Osteoblast (primary cell): ENCODE measurements at places on chromosomes 1 and 21.

- no peak for DNase-seq
Observed at GRCh38 chr1:17631410-17631809, 91.9 kb downstream of the ARHGEF10L start.

GRCh38 chr1:189693140-189693539 lies 784.5 kb downstream of the BRINP3 start:
- peak; percentile 25 for DNase-seq

GRCh38 chr1:7669559-7670311 lies 101.4 kb upstream of the VAMP3 start:
- peak; percentile 96 for DNase-seq

GRCh38 chr1:170250531-170251276 lies 104.9 kb downstream of the NTMT2 start:
- no peak for DNase-seq

DNA sequence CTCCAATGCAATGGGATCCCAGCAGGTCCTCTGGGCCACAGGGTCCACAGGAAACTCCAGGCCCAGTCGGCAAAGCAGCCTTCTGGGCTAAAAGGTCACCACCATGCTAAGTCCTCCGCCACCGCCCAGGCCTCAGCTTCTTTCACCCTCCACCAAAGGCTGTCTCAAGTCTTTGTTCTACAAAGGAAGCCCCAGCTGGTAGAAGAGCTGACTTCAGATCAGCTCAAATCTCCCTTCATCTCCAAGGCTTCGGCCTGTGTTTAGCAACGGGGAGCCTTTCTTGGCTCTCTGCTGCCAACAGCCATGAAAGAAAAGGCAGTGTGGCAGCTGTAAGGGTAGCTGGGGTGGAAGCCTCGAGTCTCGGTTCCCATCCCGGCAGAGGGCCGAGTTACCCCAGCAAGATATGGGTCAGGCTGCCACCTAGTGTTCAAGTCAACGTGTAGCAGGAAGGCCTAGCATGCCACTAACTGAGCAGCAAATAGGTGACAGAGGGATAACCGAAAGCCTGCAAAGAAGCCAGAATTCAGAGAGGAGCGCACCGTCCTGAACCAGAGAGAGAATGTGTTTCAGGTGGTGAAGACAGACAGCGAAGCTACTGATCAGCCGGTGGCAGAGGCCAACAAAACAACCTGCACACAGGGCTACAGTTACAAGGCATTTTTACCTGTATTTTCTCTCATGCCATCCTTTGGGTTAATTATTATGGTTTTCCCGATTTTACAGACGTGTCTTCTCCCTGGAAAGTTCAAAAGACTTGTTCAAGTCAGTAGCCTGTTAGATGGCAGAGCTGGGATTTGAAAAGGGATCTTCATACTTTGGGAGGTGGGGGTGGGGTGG lies 26.8 kb upstream of the CRNN start:
- peak; percentile 86 for DNase-seq

DNA sequence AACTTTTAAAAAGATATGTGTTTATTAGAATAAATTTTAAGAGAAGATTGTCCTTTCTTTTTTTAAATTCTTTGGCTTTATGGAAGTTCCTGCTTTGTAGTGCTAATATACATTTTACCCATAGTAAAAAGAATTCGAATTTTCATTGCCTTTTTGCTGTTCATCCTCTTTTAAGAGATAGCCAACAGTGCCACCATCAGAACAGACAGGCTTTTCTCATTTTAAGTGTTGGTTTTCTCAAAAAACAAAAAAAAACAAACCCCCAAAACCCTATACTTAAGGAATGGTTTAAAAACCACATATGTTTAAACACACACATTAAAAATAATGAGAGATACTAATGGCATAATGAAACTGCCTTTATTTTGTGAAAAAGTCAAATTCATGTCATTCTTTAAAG lies 118.8 kb downstream of the NEK7 start:
- no peak for DNase-seq

DNA sequence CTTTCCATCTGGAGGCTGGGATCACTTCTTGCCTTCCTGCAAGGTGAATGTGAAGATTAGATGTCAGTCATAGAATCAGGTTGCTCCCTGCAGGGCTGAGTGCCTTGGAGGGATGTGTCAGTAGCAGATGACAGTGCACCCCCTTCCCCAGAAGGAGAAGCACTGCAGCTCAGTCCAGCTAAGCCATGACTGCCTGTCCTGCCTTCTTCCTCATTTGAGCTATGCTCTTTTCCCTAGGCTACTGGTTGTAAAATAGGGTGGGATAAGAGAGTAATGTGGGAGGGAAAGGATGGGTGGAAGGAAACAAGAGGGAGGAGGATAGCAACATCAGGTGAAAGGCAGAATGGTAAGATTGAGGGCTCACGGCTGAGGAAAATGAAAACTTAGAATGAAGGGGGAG lies 11.1 kb upstream of the FABP3 start:
- DNase-seq = no peak

DNA sequence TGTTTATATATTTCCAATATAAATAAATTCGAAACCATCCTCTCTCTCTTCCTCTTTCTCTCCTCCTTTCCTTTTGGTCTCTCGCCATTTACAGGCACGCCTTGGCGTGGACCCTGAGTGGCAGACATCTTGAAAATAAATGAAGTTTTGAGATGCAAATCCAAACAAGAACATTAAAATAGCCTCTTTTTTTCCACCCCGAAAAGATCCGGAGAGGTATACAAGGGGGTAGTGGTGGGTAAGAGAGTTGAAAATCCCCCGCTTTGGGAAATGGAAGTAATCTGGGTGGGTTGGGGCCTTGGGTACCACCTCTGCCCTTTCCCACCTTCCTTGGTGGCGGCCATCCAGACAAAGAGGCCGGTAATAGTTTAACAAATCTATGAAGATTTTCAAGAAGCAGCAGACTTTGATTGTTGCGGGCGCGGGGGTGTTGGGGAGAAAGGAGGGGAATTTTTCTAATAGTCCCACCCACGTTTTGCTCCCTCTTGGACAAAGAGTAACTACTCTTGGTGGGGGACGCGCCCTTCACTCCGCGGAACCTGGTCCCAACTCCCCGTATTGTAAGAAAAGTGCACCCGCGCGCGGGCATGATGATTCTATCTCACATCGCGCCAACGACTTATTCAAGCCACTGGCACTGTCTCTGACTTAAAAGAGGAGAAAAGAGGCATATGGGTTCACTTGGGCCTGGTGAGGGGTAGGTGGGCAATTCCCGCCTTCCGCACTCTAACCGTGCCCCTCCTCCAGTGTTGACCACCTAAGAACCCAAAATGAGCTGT lies 4.0 kb upstream of the FOXD3 start:
- DNase-seq = peak; percentile 74

- peak; percentile 46 for DNase-seq
Observed at GRCh38 chr1:231590453-231591198, 36.0 kb upstream of the DISC1 start.

DNA sequence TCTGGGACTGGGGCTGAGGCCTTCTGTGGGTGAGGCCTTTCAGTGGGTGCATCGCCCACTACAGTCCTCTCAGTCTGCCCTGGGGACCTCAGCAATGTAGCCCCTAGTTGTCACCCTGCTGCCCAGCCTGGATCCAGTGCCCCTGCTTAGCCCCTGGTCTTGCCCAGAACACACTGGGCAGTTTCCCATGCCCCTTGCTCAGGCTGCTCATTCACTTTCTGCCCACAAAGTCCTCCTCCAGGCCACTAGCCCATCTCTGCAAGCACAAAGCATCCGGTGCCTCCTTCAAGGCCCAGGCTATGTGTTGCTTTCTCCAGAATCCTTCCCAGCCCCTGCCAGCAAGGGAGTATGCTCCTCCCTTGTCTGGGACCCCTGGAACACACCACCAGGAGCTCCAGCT lies 5.4 kb upstream of the ADORA1 start:
- DNase-seq = peak; percentile 30

- no peak for DNase-seq
Observed at GRCh38 chr1:159122005-159122621, 45.5 kb upstream of the AIM2 start.

- DNase-seq = no peak
Observed at GRCh38 chr1:48876330-48876785, 99.7 kb upstream of the BEND5 start.

GRCh38 chr1:198530953-198531352 lies 9.5 kb downstream of the ATP6V1G3 start:
- no peak for DNase-seq

- DNase-seq = no peak
Observed at GRCh38 chr1:181726320-181727012, 243.1 kb downstream of the CACNA1E start.

GRCh38 chr1:225847610-225848009 lies 34.6 kb downstream of the TMEM63A start:
- DNase-seq = no peak

DNA sequence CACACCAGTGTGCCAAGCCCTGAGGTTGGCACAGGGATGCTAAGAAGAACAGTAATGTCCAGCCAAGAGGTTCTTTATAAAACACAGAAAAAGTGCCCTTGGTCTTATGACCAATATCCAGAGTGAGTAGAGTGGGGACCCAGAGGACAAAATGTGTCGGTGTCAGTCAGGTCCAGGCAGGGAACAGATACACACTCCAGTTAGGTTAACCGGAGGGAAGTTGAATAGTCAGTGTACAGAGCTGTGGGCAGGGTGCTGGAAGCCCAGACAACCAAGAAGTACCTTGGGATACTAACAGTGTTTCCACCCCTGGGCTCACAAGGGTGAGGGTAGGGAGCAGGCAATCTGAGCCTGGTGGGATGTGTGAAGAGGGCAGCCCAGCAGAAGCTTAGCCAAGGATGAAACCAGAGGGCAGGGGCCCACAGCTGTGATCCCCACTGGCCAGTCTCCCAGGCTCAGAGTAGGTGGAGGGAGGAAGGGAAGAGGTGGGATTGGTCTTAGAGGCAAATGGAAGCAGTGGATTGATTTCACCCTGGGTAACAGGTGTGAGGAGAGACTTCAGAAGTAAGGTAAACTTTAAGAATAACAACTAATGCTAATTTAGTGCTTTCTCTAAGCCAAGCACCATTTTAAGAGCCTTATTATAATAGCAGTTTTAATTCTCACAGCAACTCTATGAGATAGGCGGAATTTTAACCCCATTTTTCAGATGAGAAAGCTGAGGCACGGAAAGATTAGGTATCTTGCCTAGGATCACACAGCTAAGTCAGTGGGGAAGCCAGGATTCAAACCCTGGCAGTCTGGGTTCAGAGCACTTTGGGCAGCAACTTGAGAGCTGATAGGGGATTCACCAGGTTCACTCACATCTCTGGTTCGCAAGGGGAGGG lies 143.4 kb upstream of the HOOK1 start:
- no peak for DNase-seq

DNA sequence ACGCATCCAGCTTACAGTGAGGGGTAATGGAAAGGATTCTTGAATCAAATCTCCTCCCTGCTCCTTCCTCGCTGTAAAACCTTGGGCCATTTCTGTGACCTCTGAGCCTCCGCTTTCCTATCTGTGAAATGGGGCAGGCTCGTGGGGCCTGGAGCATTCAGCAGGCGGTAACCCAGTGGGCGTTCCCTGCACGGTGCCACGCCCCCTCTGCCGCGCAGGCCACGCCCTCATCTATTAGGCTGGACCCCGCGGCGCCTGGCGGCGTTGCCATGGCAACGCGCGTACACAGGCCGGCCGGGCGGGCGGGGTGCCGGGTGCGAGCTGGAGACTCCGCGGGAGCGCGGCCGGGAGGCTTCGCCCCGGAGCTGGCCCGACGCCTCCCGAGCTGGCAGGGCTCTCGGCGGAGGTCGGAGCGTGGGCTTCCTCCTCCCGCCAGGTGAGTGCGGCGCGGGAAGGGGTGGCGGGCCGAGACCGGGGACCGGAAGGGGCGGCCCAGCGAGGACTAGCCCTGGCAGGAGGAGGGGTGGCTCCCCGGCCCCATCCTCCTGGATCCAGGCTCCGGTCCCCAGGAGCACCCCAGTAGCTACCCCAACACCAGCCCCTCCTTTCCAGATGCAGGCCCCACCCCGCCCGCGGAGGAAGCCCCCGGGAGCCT lies at the start of gene FHAD1:
TSS of gene FHAD1 (plus strand) at position 264 of the 655 bp plus-strand sequence. CDS start 4,562 bp downstream, outside the sequence.
- peak; percentile 85 for DNase-seq

DNA sequence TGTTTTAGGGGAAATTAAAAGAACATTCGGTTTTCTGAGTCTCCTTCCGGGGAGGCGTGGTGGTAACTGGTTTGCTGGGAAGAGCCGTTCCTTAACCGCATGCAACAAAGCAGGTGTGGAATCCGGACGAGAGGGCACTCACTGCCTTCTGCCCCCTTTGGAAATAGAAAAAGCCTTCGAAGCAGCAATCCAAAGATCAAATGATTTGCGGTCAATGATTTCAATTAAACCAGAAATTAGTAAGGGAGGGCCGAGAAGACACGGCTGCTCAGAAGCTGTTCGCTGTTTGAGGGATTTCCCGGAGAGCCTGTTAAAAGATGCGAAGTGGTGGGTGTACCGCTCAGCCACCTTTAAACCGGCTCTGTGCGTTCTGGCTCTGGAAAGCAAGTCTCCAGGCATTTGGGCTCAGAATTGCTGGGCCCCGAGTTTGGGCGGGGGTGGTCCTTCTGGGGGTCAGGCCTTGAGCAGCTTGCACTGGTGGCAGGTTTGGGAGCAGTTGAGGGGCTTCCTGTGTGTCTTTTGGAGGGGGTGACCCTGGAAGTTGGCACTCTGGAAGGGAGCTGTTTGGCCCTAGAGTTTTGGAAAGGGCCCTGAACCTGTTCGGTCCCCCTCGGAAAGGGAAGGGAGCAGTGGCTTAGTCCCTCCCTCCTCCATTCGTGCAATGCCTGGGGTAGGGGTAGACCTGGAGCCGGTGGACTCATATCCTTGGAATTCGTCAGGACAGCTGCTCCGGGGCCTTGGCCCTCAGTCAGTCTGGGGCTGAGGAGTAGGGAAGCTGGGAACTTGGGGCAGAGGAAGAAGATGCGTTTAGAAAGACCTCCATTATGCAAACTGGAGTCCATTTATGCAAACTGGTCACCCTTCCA lies 3.1 kb downstream of the SIM2 start:
- peak; percentile 81 for DNase-seq

DNA sequence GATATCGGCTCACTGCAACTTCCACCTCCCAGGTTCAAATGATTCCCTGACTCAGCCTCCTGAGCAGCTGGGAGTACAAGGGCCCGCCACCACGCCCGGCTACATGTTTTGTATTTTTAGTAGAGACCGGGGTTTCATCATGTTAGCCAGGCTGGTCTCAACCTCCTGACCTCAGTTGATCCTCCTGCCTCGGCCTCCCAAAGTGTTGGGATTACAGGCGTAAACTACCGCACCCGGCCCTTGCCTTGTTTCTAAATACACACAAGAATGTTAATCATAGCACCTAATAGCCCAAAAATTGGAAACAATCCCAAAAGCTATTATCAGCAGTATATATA lies 1.2 kb upstream of the MSTO1 start:
- no peak for DNase-seq

GRCh38 chr1:77349275-77349674 lies 67.5 kb downstream of the AK5 start:
- DNase-seq = no peak

GRCh38 chr1:180544050-180544449 lies 14.7 kb upstream of the OVAAL start:
- DNase-seq = no peak
